ENCODE measurements at places on chromosomes 11 and 22. TPM values are rescaled to one million over a fixed set of nuclear protein-coding genes. Genes with fewer than 3 reads are reported as not detected.

- DNase-seq = no peak
These were observed 22.4 kb upstream of the SC5D start for GRCh38 chr11:121270001-121270678.

- DNase-seq = no peak
These were observed 194.2 kb upstream of the B3GAT1 start for GRCh38 chr11:134606251-134606650.

GRCh38 chr11:12331239-12331874 lies 46.0 kb upstream of the PARVA start:
- DNase-seq = peak; percentile 36

The CASP5 gene
- polyA plus RNA-seq = not detected

The APOBEC3G gene
- polyA plus RNA-seq = 2.4 TPM

DNA sequence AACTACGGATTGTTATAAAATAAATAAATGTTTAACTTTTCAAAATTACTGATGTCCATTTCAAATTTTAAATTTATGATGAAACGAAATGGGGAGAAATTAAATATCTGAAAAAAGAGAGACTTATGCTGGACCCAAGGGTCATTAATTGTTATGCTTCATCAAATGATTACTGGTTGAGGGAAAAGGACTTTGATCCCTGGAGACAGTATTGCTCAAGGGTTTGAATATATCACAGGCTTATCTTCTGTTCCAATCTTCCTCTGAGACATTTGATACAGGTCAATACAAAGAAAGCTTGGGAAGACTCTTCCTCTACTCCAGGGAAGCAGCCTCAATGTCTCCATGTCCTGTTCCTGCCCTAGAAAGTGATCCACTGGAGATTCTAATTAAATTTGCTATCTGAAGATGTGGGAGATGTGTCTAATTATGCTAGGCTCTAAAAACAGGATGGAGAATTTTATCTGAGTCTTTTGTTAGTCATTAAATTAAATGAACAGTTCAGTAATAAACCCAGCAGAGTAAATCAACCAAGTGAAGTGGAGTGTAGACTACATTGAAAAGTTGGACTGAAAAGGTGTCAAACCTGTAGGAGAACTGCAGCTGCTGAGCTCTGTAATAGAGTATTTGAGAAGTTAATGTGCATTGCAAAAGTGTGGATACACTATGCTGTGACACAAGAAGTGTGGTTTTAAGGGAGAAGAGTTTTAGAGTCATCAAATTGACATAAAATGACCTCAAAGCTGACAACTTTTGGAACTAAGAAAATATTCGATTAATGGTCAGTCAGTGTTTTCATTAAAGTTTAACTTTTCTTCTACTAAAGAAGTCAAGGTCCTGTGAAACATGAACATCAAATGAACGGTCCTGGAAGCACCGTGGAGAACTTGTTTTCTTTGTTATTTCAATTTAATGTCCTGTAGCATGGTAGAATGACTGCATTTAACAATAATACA lies 623.7 kb upstream of the CCDC90B start:
- no peak for DNase-seq

DNA sequence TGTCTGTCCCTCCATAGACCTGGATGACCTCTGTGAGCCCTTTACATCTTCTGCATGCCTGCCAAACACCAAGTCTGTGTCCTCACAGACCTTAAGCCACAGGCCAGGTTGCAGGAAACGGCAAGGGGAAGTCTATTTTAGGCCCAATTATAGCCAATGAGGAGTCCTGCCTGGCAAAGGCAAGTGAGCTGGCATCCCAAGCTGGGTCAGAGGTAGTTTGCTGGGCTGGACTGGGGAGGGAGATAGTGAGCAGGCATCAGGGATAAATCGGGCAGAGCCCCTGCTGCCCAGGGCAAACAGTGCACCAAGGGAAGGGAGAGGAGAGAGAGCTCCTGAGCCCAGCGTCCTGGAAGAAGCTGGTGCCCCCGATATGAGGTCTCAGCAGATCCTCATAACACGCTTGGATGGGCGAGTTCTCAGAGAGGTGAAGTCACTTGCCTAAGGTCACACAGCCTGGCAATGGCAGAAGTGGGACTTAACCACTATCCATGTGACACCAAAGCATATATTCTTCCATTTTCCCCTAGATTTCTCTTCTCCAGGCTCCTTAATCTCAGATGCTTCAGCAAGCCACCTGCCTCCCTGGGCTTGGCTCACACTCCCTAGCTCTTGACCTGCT lies 3.7 kb upstream of the RELT start:
- no peak for DNase-seq

GRCh38 chr11:134240592-134240991 lies 12.6 kb downstream of the THYN1 start:
- DNase-seq = no peak

The PITPNM1 gene
- polyA plus RNA-seq = 18.0 TPM

The CBLIF gene
- not detected for polyA plus RNA-seq

The SYT13 gene
- not detected for polyA plus RNA-seq

The OR6A2 gene
- not detected for polyA plus RNA-seq

DNA sequence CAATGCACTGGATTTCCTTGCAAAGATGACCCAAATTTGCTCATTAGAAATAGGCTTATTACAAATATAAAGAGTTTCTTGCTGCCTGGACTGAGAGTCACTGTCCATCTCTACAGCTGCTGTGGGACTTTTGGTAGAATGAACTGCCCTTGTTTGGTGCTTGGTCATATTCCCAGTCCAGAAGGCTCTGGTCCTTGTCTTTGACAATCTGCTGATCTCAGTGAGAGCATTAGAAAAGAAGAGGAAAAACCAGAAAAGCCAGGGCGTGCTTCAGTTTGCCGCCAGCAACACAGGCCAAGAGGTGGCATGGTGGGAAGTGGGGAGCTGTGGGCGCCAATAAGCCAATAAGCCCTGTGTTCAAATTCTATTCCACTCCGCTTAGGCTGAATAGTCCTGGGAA lies 48.2 kb upstream of the PARVA start:
- no peak for DNase-seq

GRCh38 chr11:117633976-117634755 lies 162.8 kb downstream of the DSCAML1 start:
- no peak for DNase-seq

DNA sequence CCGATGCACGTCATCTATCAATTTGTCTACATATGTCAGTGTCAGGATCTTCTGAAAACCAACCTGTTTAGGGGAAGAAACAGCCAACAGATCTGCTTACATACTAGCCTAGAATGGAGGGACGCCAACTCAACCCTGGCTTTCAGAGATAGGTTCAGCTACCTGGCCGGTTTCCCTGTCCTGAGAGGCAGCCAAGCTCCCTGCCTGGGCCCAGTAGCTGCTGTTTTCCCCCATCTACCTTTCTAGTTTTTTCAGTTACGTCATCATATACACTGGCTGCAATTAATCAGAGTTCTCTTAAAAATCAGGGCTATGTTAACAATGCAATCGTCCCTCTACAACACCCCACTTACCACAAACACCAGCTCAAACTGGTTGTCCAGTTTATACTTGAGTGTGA lies 1.0 kb downstream of the SRPRA start:
- no peak for DNase-seq

DNA sequence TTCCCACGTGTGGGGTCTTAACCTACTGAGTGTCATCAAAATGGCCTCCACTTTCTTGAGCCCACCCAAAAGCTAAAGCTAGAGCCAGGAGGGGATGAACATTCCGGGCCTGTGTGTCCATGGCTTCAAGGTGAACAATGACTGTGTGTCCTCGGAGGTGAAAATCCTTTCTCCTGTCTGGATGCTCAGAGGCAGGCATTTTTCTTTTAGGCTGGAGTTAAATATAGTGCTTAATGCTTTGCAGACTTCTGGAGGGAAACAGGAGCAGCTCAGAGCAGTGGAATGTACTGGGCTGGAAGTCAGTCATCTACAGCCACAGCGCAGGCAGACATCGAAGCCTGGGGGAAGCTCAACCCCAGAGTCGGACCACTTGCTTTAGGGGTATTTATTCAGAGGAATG lies 68.6 kb upstream of the TMEM45B start:
- no peak for DNase-seq

DNA sequence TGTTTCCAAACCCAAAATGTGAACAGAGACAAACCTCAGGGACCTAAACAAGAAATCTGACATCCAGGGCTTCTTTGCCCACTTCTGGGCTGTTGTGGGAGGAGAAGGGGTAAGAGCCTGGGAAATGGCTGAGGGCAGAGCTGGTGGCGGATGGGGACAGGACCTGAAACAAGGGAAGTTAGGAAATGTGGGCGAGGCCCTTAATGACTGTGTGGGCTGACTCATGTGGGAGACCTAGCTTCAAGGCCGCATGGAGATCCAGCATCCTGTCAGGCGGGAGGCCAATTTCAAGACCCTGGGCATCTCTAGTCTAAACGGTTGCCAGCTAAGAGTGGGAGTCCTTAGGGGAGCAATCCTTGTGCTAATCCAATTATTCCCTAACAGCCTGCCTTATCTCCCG lies 2.1 kb upstream of the OAF start:
- no peak for DNase-seq

The OR51B2 gene
- not detected for polyA plus RNA-seq

DNA sequence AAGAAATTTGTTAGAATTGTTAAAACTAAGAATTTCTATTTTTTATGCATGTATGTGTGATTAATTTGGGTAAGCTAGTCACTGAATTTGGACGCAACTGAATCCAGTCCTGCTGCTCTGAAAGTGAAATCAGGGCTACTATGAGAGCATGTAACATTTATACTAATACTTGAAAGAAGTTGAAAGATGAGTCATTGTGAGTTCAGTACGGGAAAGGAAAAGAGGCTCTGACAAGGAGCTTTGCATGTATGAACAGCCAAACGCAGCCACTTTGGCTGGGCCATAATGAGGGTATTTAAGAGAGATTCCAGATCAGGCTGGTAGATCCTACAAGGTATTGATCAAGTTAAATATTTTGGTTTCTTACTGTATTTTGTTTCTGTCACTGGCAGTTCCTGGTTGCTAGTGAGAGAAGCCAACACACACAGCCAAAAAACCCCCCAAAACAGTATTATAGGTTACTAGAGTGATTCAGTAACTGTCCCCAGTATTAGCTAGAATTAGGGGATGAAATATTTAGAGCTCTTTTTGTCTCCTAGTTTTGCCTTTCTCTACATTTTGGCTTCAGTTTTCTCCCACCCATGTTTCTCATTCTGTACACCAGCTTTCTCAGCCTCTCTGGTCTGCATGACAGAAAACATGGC lies 14.1 kb downstream of the AASDHPPT start:
- DNase-seq = peak; percentile 79

DNA sequence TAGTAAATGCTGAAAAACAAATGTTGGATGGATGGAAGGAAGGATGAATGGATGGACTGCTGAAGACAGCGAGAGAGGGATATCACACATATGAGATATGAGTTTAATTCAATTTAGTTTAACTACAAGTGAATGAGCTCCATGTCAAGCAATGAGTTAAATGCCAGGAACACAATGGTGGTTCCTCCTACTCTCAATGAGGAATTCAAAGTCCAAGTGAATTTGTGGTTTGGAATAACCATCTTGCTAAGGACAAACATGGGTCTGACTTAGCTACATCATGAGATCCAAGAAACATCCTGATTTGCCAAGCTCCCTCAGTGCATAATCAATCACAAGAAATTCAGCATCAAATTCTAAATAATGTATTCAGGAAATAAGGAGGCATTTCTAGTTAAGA lies 26.1 kb upstream of the PPP2R1B start:
- no peak for DNase-seq

- peak; percentile 91 for DNase-seq
These were observed 49.2 kb downstream of the DBX1 start for GRCh38 chr11:20110908-20111669.

DNA sequence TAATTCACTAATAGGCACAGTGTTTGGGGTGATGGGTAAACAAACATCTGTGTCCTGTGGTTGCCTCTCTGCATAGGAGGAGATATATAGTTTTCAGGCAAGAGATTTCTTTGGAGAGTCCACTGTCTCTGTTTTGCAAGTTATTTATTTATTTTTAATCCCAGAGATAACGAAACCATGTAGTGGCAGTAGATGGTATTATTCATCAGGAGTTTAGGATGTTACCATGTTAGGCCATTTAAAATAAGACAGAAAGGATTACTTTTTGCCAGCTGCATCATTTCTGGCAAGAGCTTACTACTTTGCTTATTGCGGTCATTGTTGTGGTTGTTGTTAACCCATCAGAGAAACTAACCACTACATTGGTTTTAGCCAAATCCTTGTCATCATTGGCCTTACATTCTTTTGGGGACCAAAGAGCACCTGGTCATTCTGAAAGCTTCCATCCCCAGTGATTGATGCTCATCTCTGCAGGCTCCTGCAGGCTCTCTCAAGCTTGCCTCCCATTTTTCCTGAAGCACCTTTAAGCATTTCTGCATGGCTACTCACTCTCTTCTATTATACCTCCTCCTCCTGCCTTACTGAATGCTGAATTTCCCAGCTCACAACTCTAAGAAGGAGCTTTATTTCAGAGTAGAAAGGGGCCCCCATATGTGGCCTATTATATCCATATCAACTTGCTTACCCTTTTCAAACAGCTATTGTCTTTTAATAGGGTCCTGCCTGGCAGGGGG lies 84.4 kb downstream of the CSTPP1 start:
- DNase-seq = no peak

GRCh38 chr11:83039566-83039965 lies 32.1 kb downstream of the RAB30 start:
- no peak for DNase-seq
